ENCODE measurements at places on chromosomes 12 and 14.

GRCh38 chr12:32261638-32262037 lies 137.7 kb upstream of the FGD4 start:
- DNase-seq, result no peak

DNA sequence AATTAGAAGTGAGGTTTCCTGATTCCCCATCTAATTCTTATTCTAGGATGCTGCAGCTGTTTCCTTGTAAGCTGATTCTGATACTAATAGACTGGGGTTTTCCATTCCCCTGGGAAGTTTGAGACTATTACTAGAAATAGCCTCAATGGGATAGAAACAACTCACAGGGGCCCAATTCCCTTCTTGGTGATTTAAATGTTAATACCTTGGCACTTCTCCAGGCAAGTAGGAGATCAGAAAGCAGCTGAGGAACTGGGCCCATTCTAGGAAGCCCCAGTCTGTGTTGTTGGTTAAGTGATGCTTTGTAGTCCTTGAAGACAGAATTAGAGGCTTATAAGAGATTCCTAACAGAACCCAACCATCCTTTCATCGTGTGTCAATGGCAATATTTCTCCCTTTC lies 407.0 kb upstream of the SEL1L start:
- no peak for DNase-seq

DNA sequence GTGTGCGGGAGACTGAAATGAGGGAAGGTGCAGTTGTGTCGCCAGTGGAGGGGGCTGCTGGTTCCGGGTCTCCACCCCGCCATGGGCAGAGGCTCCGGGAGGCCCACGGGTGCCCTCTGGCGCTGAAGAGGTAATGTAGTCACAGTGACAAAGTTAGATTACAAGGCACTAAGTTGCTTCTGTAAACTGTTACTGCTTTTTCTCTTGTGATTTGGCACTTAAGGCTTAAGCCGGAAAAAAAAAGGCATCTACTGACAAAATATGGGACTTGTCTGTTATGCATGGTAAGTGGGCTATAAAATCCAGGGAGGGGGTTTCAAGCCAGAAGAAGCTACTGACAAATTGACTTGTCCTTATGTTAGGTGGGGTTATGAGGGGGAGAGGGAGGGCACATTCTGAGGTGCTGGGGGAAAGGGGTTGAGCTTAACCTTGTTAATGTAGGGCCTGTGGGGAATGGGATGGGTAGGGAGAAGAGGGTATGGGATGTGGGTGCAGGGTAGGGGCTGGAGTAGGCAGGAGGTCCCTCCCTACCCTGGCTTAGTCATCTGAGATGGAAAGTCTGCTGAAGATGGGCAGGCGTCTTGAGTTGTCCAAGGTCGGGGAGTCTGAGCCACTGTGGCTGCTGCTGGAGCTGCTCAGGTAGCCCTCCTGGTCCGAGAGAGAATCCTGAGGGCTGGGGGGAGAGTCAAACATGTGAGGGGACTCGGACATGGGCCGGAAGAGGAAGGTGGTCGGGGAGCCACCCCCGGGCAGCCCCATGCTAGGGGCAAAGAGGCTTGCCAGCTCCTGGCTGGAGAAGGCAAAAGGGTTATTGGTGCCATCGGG lies 3.7 kb downstream of the ZFP36L1 start:
- peak; percentile 91 for DNase-seq

- no peak for DNase-seq
These were observed 22.4 kb downstream of the OR10G2 start for GRCh38 chr14:21612324-21612723.

- DNase-seq, result no peak
These were observed 21.2 kb downstream of the TDG start for GRCh38 chr12:103986829-103987228.

DNA sequence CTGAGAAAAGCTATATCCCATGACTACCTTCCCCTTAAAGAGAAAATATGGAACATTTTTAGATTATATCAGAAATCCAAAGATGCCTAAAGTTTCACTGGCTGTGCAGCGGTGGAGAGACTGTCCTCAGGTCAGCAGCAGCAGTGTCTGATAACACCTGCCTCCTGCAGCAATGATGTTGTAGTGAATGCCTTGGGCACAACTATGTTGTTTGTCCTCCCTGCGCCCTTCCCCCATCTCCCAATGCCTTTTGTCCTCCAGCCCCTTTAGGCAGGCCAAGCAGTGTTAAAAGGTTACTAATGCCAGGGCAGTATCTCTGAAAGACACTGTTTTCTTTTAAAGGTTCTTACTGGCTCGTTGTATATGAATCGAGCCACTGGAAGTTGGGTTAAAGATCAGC lies 13.2 kb downstream of the RTRAF start:
- DNase-seq, result no peak

GRCh38 chr14:70643967-70644366 lies 2.3 kb downstream of the TTC9 start:
- DNase-seq, result no peak

- no peak for DNase-seq
These were observed 11.4 kb upstream of the CFAP54 start for GRCh38 chr12:96478011-96478410.

GRCh38 chr14:87508333-87508732 lies 484.6 kb downstream of the GALC start:
- no peak for DNase-seq

- DNase-seq, result no peak
These were observed 58.4 kb downstream of the IGF1 start for GRCh38 chr12:102421802-102422583.

- peak; percentile 13 for DNase-seq
These were observed 140.1 kb upstream of the ATP2B1 start for GRCh38 chr12:89848732-89849131.

GRCh38 chr12:112183141-112184021 lies 58.0 kb downstream of the TRAFD1 start:
- DNase-seq, result no peak

DNA sequence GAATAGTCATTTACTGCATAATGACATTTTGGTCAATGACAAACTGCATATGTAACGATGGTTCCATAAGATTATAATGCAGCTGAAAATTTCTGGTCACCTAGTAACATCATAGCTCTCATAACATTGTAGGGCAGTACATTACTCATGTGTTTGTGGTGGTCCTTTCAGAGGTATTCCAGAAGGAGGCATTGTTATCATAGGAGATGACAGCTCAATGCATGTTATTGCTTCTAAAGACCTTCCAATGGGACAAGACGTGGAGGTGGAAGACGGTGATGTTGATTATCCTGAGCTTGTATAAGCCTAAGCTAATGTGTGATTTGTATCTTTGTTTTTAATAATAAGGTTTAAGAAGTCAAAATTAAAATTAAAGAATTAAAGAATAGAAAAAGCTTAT lies 43.8 kb upstream of the TSPAN11 start:
- no peak for DNase-seq

DNA sequence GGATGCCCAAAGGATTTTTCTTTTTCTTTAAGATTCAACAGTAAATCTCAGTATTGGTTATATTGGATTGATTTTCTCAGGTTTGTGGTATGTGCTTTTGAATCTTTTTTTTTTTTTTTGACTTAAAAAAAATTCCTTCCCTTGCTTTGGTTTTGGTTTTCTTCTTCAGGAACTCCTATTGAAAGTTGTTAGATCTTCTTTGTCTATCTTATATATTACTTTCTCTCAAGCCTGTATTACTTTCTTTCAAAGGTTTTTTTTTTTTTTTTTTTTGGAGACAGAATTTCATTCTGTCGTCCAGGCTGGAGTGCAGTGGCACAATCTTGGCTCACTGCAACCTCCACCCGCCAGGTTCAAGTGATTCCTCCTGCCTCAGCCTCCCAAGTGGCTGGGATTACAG lies 21.9 kb downstream of the PPP4R4 start:
- DNase-seq, result no peak

- peak; percentile 13 for DNase-seq
These were observed 26.4 kb downstream of the TM7SF3 start for GRCh38 chr12:26987634-26988424.
